ENCODE measurements at places on chromosomes 1 and 21.

GRCh38 chr1:96843601-96844000, 122.0 kb downstream of the PTBP2 start:
- no peak for DNase-seq

DNA sequence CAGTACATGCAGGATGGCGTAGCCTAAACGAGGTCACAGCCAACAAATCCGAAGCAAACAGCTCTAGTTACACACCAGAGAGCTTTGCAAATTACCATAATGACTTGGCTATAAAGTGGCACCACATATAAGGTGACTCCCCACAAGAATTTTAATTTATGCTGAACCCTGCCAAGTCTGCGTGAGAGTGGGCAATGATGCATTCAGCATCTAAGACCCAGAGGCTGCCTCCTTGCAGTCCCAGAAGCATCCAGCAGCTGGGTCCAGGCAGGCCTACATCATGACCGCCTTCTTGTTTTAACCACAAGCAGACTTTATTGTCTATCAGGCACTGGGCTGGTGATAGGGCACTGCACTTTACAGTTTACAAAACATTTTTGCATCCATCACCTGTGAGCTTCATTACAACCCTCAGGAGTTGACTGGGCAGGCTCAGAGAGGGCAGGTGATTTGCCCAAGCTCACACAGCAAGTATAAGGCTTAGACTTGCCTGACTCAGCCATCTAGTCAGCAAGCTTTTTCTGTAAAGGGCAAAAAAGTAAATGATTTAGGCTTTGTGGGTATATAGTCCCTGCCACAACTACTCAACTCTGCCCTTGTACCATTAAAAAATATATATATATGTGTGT, 134.6 kb downstream of the GLIS1 start:
- no peak for DNase-seq

DNA sequence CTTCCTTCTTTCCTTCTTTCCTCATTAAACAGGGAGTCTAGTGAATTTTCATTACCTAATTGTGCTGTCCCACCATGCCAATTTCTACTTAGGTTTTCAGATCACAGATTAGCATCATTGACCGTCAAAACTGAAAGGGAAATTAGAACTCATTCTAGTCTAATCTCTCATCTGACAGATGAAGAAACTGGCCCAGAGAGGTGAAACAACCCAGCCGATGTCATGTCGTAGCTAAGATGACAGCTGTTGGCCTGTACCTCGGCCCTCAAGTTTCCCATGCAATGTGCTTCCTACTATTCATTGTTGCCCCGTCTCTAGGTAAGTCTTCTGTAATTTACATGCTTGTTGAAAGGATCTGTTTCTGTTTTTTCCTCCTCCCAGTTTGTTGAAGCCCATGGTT, 128.2 kb upstream of the KIAA0040 start:
- DNase-seq = no peak

- no peak for DNase-seq
Measured at GRCh38 chr1:193472430-193472829, 286.0 kb upstream of the B3GALT2 start.

DNA sequence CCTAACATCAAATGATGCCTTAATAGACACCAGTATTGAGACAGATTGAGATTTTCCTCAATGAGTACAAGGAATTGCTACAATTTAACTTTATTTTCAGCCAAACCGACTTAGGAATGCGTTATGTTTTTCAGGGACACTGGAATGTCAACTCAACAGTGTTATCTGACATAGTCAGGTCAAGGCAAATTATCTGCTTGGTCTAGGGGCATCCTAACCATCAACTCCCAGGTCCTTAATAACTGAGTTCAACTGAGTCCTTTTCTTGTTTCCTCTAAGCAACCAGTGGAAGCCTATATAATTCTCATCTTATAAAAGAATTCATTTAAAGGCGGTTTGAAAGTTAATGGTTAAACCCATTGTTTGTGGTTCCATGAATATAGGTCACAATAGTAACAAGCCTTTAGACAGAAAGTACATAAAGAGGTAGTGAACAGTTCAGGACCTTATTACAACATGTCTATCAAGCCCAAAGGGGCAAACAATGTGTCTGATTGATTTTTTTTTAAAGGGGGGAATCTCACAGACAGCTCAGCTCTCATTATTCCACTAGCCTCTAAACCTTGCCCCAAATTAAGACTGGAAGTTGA, 32.3 kb upstream of the NR5A2 start:
- no peak for DNase-seq

GRCh38 chr21:36860736-36861594, 105.5 kb downstream of the HLCS start:
- DNase-seq = no peak

DNA sequence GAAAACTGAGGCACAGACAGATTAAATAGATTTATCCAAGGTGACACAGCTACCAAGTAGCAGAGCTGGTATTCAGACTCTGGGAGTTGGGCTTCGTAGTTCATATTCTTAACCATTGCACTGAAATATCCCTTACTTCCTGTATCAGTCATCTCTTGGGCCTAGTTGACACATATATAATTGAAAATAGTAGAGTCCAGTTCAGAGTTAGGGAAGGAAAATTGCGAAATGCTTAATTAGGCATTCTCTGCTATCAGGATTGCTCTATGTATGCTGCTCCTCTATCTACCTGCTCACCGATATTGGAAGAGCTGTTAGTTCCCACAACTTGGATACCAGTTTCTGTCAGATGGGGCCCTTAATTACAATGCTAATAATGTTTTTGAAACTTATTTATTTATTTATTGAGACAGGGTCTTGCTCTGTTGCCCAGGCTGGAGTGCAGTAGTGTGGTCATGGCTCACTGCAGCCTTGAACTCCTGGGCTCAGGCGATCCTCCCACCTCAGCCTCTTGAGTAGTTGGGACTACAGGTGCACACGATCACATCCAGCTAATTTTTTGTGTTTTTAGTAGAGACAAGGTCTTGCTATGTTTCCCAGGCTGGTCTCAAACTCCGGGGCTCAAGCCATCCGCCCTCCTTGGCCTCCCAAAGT, 8.2 kb downstream of the RCOR3 start:
- no peak for DNase-seq

- DNase-seq = no peak
Measured at GRCh38 chr1:119831027-119831426, 19.8 kb upstream of the REG4 start.

- DNase-seq = no peak
Measured at GRCh38 chr1:47388030-47388890, 27.8 kb upstream of the FOXE3 start.

DNA sequence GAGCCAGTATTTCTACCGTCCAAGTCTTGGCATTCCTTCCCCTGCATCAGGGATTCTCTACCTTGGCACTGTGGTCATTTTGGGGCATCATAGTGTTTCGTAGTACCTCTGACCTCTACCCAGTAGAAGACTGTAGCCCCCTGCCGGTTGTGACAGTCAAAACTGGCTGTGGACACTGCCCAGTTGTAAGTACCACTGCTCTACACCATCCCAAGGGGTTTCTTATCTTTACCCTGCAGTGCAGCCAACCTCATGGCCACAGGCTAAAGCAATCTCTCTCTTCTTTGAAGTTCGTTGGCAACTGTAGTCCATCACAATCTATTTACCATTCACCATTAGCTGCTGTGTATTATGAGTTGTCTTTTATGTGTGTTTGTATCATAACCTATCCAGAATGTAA, 29.3 kb upstream of the ERO1B start:
- no peak for DNase-seq

DNA sequence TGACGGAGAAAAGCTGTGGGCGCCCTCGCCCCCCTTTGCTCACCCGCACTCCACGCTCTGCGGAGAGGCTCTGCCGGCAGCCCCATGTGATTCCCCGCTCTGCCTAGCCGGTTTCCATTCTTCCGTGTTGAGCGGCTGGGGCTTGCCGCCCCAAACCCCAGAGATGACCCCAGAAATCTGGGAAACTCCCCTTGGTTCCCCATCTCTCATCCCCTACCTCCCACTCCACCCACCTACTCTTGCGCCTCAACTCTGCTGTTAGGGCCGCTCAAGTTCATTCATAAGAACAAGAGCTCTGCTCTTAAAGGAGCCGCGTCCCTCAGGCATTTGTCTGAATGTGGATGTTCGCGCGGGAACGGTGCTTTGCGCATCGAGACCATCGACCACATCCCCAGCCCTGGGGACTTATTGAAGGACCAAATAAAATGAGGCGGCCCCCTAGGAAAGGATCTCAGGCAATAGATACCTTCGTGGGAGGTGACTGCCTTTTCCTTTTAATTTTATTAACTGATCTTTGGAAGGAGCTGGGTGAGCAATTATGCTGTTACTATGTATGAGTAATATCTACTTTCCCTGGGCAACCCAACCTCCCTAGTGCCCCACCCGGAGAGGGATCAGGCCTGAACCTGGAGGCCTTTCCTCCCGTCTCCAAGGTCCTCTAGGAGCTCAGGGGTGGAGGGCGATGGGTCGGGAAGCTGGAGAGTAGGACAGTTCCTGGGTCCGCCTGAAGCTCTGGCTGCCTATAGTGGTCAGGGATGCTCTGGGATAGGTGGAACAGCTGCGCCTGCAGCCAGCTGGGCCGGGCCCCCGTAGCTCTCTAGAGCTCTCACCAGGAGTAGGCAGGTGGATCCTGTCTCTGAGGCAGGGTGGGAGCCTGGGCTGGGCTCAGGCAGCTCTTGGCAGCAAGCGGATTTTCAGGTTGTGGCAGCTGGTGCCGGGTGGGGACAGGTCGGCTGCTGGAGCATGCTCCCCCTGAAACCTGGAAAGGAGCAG, 898 bp downstream of the MFSD2A start:
- peak; percentile 100 for DNase-seq

GRCh38 chr1:13828454-13829151, 128.6 kb downstream of the PRDM2 start:
- DNase-seq = no peak

- no peak for DNase-seq
Measured at GRCh38 chr1:211318576-211319280, 7.9 kb upstream of the TRAF5 start.

DNA sequence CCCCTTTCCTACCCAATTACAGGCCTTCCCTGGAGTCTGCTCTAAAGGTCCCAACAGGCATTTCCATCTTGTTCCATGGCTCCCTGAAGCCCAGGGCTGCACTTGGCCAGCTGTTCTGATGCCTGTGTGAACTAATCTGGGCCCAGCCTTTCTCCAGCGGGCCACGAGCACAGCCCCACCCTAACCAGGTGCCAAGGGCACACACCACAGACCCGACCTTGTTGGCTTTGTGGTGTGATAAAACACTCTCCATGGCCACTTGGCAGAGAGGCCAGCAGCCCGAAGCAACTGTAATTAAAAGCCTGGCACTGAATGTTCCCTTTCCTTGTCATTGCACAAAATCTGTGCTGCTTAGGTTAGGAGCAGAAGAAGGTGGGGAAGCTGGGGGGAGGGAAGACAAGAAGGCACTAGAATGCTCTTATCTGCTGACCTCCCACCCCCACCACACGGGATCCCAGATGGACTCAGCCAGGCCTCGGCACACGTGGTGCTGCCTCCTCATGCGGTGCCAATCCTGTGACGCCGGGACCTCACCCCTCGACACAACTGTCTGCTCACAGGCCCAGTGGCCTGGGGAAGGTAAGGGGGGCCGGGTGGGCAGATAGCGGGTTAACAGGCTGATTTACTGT, 9.9 kb downstream of the HCRTR1 start:
- DNase-seq = no peak

DNA sequence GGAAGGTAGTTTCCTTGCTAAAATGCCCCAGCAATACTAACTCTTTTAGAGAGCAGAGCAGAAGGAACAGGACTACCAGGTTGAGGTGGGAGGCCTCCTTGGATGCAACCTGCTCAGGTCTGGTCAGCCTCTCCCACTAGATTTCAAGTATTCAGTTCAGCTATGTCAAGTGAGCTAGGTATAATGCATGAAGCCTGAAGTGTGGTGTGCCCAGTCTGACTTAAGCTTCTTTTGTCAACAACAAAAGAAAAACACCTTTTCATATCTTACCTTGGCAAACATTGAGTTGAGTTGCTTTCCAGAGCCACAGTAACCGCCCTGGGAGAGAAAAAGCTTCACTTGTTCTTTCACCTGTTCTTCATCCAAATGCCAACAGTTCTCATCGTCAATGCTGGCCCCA, 47.8 kb downstream of the UROD start:
- DNase-seq = no peak

DNA sequence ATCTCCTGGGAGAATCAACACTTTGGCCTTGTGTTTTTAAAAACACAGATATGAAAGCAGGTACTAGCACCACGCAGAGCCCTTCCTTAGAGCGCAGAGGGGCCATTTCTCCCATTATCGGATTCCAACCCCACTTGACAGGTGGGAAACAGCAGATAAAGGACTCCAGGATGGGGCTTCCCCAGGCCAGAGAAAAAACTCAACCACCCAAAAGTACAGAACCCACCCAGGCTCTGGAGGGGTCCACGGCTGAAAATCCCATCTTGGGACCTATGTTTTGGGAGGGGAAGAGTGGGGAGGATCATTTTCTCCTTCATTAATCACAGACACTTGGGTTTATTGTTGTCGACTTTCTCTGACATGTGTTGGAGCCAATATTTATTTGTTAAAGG, 27.1 kb upstream of the COL18A1 start:
- no peak for DNase-seq

- DNase-seq = peak; percentile 85
Measured at GRCh38 chr1:164611754-164612642, 53.0 kb downstream of the PBX1 start.

- DNase-seq = no peak
Measured at GRCh38 chr1:202016022-202016810, 5.8 kb downstream of the ELF3 start.

- no peak for DNase-seq
Measured at GRCh38 chr1:110771245-110772022, 96.7 kb upstream of the KCNA3 start.

DNA sequence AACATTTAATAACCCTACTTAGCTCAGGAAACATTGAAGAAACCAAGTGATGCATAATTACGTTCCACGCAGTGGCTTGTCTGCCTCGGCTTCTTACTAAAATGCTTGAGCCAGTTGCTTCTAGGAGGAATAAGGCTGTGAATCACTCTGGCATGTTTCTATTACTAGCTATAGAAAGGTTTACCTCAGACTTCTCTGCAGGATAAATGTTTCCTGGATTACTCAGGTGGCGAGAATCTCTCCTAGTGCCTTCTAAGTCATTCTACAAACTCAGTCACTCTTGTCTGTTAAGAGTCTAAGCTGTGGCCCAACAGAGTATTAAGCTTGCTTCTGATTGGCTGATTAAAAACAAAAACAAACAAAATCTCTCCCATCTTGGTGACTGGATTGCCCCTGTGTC, 92.0 kb upstream of the RALGPS2 start:
- DNase-seq = no peak

DNA sequence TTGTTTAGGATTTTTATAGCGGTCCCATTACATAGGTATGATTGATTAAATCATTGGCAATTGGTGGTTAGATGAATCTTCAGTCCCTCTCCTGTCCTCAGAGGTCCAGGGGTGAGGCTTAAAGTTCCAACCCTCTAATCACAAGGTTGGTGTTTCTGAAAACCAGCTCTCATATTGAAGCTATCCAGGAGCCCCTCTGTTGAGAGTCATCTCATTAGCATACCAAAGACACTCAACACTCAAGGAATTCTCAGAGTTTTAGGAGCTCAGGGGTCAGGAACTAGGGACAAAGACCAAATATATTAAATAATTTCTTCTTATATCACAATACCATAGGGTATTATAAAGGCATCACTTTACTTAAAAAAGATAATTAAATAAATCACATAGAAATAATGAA, 23.3 kb downstream of the FCRL2 start:
- DNase-seq = no peak

GRCh38 chr1:151472856-151473731, 13.8 kb upstream of the POGZ start:
- peak; percentile 38 for DNase-seq

Data from NCI-H2029 treated with DMSO at 0.1 percent for 48 hours (cell line).